ENCODE measurements at places on chromosomes 6 and 20.

GRCh38 chr6:10690651-10691445 lies 3.6 kb downstream of the C6orf52 start:
- DNase-seq: no peak

GRCh38 chr6:161915456-161915964 lies 641.6 kb upstream of the AGPAT4 start:
- no peak for DNase-seq

DNA sequence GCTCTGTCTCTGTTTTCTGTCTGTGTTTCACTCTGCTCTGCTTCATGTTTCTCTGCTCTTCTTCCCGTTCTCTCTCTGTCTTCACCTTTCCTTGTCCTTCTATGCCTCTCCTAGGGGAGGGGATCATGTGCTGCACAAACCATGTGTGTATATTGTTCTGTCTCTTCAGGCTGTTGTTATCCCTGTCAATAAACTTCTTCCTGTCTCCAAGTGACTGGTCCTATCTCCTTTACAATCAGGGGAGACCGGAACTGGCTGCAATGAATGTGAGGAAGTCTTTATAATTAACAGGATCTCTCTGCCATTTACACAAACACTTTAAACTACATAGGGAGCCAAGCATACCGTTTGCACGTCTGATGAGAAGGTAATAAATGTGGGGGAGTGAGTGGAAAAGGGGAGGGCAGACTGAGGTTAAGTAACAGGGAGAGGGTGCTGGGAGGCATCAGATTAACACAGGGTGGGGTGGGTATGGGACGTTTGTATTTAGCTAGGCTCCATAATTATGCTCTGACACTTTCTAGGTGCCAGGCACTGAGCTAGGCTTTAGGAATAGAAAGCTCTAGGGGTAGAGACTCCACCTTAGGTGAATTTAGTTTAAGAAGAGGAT lies 626.1 kb downstream of the DHX35 start:
- no peak for DNase-seq

DNA sequence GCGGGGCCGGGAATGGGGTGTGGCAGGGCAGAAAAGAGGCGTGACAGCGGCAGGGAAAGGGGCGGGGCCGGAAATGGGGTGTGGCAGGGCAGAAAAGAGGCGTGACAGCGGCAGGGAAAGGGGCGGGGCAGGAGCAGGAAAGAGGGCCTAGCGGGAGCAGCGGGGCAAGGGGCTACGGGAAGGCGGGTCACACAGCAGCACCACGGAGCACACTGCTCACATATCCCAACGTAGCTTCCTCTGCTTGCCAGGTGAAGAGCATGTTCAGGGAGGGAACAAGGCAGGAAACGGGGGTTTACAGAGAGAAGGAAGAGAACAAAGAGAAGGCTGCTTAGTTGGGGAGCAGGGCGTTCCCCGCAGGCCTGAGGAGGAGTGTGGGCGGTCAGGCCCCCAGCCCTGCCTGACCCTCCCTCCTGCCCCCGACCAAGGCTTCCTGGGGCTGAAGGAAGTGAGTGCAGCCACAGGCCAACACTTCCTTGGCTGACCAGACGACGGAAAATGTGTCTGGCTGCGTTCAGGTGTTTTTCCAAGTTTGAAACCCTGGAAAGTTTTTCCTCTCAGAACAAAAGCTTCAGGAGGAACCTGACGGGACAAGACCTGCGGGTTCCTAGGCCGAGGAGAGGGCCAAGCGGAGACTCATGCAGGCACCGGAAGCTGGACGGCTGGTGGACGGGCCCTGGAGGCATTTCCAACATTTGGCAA lies 13.8 kb downstream of the UCKL1 start:
- DNase-seq: peak; percentile 92

- peak; percentile 2 for DNase-seq
Observed at GRCh38 chr6:118764766-118765165, 113.4 kb upstream of the CEP85L start.

DNA sequence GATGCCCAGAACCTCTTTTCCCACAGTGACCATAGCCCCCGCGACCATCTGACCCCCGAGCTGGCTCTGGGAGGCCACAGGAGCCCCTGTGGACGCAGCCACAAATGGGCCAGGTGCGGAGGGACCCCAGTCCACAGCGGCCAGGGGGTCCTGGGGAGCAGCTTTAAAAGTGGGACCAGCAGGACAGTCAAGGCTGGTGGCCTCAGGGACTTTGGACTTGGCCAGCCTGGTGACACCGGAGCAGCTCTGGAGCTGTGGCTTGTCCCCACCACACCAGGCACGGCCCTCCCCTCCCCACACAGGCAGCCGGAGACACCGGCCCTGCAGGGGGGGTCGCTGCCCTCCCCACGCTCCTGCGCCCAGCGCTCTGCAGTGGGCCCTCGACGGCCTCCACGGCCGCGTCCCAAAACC lies 3.5 kb downstream of the FNDC11 start:
- no peak for DNase-seq

GRCh38 chr20:3262566-3262965 lies 23.6 kb upstream of the SLC4A11 start:
- DNase-seq: no peak

DNA sequence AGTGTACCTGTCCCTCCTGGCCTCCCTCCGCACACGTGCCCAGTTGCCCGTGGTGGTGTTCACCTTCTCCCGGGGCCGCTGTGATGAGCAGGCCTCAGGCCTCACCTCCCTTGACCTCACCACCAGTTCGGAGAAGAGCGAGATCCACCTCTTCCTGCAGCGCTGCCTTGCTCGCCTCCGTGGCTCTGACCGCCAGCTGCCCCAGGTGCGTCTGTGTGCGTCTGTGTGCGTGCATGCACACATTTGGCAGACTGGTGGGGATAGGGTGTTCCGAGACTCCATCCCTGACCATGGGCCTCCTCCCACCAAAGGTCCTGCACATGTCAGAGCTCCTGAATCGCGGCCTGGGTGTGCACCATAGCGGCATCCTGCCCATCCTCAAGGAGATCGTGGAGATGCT lies 4.9 kb downstream of the SKIC2 start:
- DNase-seq: no peak

DNA sequence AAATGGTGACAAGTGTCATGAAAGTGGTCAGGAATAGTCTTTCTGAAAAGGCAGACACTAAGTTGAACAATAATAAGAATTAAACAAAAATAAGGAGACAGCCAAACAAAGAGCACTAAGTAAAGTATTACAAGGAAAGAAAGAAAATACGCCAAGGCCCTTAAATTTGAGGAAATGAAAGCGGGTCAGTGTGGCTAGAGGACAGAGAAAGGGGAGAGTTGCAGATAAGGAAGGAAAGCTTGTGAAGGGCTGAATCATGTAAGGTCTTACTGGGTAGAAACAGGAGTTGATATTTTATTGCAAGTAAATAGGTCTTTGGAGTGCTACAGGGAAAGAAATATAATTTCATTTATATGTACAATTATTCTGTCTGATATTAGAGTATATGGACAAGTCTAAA lies 732.1 kb downstream of the EPHA7 start:
- DNase-seq: no peak

GRCh38 chr6:166782520-166782919 lies 155.5 kb upstream of the RPS6KA2 start:
- DNase-seq: no peak

DNA sequence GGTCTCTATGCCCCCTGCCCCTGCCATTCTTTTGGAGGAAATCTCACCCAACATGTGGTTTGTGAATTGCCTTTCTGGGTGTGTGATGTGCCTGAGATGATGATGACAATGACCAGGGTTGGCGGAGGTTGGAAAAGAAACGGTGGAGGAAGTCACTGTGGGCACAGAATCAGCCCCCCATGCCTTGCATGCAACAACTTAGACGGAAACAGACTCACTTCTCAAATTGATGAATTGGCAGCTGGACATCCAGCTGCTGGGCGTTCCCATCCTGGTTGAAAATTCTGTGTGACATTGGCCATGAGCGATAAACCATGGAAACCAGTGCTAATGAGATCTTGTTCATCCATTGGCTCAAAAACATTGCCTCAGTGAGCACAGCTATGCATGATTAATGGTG lies 95.8 kb upstream of the LY86 start:
- DNase-seq: no peak

DNA sequence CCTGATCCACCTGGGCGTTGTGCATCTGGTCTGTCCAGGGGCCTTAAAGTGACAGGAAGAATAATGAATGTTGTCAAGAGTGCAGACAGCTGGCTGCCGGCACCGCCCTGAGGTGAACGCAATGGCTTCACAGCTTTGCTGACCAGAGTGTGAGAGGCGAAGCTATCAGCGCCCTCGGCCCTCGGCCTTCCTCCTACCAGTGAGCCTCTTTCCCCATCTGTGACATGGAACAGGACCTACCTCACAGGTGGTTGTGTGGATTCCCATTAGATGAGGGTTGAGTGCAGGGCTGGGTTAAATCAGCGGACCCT lies 54.8 kb downstream of the CTCFL start:
- no peak for DNase-seq

- no peak for DNase-seq
Observed at GRCh38 chr6:41428336-41428995, 93.1 kb downstream of the NCR2 start.

- no peak for DNase-seq
Observed at GRCh38 chr6:157527471-157527907, 146.5 kb downstream of the ZDHHC14 start.

- DNase-seq: no peak
Observed at GRCh38 chr6:148440877-148441453, 98.3 kb downstream of the SASH1 start.

DNA sequence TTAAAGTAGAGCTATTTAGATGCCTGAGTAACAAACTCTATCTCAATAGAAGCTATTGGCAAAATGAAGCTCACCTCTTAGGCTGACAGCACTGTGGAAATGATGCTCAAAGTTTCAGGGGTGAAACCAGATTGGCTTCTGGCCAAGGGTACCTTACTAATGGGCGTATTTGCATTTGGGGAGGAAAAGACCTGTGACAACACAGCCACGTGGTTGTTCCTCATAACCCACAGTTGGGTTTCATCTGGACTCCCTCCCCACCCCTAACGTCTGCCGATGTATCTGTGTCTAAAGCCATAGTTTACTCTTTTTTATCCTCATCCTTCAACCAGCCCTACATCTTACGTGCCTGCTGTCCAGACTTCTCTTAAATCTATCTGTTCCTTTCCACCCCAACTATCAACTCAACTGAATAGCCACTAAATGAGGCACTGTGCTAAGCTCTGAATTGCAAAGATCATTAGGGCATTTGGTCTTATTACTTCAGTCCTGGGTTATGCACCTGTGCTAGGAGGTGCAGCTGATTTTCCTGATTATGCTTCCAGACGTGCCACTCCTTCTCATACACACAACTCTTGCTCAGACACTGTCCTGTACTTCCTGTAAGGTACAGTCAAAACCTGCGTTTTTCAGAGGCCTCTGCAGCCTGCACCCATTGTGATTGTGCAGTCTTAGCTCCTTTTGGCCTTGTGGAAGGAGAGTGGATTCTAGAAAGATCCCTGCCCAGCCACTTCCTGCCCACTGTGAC lies 80.6 kb upstream of the ARMC2 start:
- DNase-seq: no peak

GRCh38 chr6:46484081-46484820 lies 7.0 kb downstream of the RCAN2 start:
- no peak for DNase-seq

GRCh38 chr6:10144772-10145171 lies 270.1 kb downstream of the TFAP2A start:
- DNase-seq: no peak

- DNase-seq: no peak
Observed at GRCh38 chr20:26135325-26136110, 438.9 kb upstream of the ZNF337 start.

- no peak for DNase-seq
Observed at GRCh38 chr6:89509777-89510281, 76.9 kb downstream of the ANKRD6 start.

DNA sequence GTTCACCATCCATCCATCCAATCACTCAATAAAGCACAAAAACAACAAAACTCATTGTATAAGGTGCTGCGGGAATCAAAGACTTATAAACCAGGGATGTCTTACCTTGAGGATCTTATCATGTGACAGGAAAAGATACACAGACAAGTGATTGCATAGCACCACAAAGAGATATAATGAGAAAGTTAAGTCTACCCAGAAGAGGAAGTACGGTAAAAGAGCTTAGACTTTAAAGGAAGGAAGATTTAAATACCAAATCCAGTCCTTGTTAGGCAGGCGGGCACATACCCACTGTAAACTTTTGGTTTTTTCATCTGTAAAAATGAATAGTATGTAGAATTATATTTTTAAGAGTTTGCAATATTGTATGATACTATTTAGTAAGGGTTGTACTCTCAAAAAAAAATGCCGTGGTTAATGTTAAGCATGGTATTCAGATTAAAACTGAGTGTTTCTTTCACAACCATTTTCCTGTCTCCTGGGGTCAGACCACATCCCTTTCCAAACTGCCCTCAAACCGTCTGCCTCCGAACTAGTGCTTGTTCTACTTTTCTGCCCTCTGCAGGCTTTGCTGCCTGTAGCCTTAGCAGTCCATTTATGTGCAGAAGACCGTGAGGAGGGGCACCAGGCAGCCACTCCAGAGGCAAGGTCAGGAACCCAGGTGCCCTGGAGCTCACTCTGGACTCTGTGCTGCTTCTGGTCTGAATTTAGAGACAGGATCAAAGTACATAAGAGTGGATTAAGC lies 179.5 kb upstream of the SYNDIG1 start:
- peak; percentile 38 for DNase-seq

GRCh38 chr6:112214739-112215269 lies 39.6 kb downstream of the LAMA4 start:
- no peak for DNase-seq

DNA sequence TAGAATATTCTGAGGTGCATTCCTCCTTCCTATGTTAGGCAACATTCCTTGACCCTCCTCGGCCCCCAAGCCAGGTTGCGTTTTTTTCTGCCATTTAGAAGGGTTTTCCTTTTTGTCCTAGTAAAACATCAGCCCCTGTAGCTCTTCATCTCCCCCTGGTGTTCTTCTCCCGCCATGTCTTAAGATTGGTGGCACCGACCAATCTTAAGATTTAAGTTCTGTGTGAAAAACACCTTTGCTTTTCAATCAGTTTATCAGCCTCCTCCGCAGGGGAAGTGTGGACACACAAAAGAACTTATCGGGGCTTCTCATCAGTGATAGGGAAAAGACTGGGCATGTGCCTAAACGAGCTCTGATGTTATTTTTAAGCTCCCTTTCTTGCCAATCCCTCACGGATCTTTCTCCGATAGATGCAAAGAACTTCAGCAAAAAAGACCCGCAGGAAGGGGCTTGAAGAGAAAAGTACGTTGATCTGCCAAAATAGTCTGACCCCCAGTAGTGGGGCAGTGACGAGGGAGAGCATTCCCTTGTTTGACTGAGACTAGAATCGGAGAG lies 719 bp upstream of the EDN1 start:
- peak; percentile 70 for DNase-seq

DNA sequence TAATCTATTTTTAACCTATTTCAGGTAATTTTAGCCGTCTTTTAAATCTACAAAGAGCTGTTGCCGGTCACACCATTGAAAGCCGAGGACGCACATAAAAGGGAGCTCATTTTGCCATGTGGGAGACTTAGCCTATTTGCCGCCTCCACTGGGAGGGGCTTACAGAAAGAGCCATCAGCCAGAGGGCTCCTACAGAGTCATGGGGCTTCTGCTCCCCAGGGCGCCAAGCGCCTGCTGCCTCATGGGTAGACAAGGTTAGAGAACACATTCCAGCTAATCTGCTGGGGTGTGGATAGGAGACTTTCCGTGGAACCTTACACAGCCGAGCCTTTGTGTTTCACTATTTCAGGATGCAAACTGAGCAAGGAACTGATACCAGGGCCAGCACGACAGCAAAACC lies 12.6 kb downstream of the PCMTD2 start:
- DNase-seq: no peak
